ENCODE measurements at places on chromosomes 12 and 14.

GRCh38 chr14:23359722-23360447, 5.1 kb downstream of the EFS start:
- H3K4me1 ChIP-seq = peaks cover 4% of the 10 kb centered on the region
- no peak overlapping the region for H3K4me3 ChIP-seq
- no peaks in the 10 kb centered on the region for H3K27me3 ChIP-seq
- no peak for DNase-seq
- H3K27ac ChIP-seq = no peak overlapping the region
- peaks cover 43% of the 10 kb centered on the region for H3K36me3 ChIP-seq

DNA sequence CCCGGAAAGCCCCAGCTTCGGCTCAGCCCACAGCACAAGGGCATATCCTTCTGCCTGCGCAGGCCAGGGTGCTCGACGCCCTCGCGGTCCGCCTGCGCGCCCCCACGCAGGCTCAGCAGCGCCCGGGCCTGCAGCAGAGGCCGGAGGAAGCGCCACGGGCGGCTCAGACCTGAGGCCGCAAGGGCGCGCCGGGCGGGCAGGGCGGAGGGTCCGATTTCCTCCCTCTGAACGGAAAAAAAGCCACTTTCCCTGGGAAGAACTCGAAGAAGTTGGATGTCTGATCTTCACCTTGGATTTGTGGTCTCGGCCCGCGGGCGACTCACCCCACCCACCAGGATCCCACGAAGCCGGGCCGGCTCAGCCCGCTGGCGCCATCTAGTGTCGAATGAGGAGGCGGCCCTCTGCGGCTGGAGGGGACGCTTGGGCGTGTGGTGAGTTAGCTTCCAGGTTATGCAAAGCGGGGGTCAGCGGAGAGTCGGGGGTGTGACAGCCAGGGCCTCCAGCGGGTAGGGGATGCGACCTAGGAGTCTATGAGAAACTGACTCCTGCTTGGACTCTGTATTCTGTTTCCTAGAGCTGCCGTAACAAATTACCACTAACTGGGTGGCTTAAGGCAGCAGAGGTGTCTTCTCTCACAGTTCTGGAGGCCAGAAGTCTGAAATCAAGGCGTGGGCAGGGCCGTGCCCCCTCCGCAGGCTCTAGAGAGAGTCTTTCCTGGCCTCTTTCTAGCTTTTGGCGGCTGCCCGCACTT, 40.0 kb upstream of the SRSF5 start:
- no peak overlapping the region for H3K27ac ChIP-seq
- H3K4me3 ChIP-seq = peak overlapping the region; percentile 57
- no peaks in the 10 kb centered on the region for H3K27me3 ChIP-seq
- H3K4me1 ChIP-seq = no peaks in the 10 kb centered on the region
- DNase-seq = peak; percentile 86
- H3K36me3 ChIP-seq = no peaks in the 10 kb centered on the region

- no peak for DNase-seq
- no peak overlapping the region for H3K27ac ChIP-seq
- H3K4me3 ChIP-seq = no peak overlapping the region
- no peaks in the 10 kb centered on the region for H3K27me3 ChIP-seq
- H3K4me1 ChIP-seq = no peaks in the 10 kb centered on the region
Measured at GRCh38 chr14:51607711-51608110, 44.0 kb upstream of the FRMD6 start.

GRCh38 chr12:45852508-45852907, 123.0 kb downstream of the ARID2 start:
- no peak for DNase-seq
- no peak overlapping the region for H3K27ac ChIP-seq
- H3K4me1 ChIP-seq = no peaks in the 10 kb centered on the region
- H3K27me3 ChIP-seq = no peaks in the 10 kb centered on the region
- H3K4me3 ChIP-seq = no peak overlapping the region
- peaks cover 30% of the 10 kb centered on the region for H3K36me3 ChIP-seq

- no peaks in the 10 kb centered on the region for H3K4me1 ChIP-seq
- H3K27me3 ChIP-seq = no peaks in the 10 kb centered on the region
- H3K27ac ChIP-seq = no peak overlapping the region
- no peak overlapping the region for H3K4me3 ChIP-seq
- H3K36me3 ChIP-seq = no peaks in the 10 kb centered on the region
Measured at GRCh38 chr12:2547273-2548044, 247.3 kb upstream of the FKBP4 start.
